ENCODE measurements at places on chromosomes 16 and 17.

GRCh38 chr16:31875928-31876547, 2.4 kb downstream of the ZNF267 start:
- DNase-seq, result no peak

DNA sequence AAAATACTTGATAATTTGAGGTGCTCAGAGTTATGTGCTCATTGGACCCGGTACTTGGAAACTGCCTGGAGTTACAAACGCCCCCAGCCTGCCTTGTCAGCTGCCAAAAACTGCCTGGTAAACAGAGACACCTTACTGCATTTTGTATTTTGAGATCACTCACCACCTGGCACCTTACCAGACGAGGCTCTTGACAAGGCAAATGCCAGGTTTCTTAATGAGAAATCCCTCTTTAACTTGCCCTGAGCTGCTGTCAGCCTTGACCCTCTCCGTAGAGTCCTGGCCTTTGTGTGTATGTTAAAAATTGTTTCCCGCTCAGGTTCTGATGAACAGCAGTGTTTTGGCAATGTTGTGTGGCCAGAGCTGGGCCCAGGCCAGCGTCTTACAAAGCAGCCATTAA, 28.8 kb downstream of the SYT17 start:
- DNase-seq, result no peak

DNA sequence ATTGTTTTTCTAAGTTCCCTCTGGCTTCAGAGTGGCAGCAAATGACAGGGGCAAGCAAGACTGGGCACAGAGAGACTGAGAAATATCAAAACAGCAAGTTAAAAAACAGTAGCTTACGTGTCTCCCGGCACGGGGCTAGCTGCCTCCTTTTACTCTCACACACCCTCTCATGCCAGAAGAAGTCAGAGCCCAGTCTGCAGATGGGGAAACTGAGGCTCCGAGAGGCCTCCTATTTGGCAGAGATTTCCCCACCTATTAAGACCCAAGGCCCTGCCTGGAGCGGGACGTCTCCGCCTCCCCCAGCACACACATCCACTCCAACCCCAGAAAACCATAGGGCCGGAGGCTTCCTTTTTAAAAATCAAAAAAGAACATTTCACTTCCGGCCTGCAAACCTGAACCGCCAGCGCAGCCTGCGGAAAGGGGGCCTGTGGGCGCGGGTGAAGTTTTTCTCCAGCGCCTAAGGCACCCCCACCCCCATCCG, 832 bp downstream of the CARHSP1 start:
- no peak for DNase-seq

DNA sequence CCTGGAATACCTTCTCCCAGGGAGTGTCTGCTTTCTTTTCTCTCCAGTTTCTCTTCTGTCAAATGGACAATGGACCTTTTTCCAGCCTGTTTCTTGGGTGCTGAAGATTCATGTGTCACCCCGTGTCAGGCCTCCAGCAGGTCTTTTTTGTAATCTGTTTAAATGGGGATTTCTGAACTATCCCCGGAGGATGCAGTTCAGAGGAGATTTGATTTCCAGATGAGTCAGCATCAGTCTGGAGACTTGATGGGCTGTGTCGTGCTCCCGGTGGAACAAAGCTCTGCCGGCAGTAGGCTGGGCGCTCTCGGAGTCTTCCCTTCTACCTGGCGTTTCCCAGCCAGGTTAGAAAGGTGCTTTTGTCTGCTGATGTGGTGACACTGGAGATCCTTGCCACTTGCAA, 440.6 kb downstream of the HS3ST3B1 start:
- peak; percentile 26 for DNase-seq

- DNase-seq, result no peak
Measured at GRCh38 chr16:88956546-88957432, 20.2 kb downstream of the CBFA2T3 start.

DNA sequence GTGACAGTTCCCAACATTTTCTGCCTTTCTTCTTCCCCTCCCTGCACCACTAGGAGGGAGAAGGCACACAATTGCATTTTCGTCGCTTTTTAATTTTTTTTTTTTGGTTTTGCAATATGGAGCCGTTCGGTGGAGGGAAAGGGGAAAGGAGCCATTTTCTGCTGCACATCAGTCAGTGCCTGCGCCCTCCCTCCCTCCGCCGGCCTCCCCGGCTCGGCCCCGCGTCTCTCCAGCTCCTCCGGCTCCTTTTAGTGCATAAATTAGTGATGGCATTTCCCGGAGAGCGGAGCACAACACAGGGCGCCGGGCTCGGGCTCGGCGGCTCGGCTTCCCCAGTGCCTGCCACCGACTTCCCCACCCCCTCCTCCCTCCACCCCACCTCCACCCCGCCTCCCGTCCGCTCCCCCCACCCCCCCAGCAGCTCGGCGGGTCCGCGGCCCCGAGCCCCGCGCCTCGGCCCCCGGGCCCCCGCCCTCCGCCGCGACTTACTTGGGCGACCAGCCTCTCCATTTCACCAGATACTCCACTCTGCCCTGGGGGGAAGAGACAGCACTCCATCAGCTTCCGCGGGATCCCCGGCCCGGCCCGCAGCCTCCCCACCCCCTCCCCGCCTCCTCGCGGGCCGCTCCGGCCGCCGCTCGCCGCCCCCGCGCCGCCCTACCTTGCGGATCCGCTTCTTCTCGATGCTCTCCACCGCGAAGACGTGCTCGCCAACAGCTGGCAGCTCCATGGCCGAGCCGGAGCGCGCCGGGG, 542 bp downstream of the CBX4 start:
- peak; percentile 67 for DNase-seq

- DNase-seq, result no peak
Measured at GRCh38 chr16:6112700-6113099, 1015.1 kb upstream of the EEF2KMT start.

DNA sequence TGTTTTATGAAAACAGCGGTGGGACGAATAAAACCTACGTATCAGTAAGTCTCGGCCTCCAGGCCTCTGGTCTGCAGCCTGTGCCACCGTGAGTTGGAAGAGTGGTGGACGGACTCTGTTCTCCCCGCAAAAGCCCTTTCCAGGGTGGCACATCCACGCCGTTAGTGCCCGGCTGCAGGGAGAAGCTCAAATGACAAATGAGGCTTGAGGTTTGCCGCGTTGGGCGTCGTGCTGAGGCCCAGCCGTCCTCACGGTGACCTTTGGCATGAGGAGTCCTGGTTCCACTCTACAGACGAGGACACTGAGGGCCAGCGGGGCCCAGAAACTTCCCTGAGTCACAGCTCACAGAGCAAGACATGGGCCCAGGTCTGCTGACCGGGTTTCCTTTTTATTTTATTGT, 40.2 kb downstream of the JPH3 start:
- DNase-seq, result no peak

- no peak for DNase-seq
Measured at GRCh38 chr16:30104492-30104891, 8.5 kb upstream of the YPEL3 start.

GRCh38 chr16:25224731-25225319, 8.1 kb downstream of the AQP8 start:
- DNase-seq, result no peak

DNA sequence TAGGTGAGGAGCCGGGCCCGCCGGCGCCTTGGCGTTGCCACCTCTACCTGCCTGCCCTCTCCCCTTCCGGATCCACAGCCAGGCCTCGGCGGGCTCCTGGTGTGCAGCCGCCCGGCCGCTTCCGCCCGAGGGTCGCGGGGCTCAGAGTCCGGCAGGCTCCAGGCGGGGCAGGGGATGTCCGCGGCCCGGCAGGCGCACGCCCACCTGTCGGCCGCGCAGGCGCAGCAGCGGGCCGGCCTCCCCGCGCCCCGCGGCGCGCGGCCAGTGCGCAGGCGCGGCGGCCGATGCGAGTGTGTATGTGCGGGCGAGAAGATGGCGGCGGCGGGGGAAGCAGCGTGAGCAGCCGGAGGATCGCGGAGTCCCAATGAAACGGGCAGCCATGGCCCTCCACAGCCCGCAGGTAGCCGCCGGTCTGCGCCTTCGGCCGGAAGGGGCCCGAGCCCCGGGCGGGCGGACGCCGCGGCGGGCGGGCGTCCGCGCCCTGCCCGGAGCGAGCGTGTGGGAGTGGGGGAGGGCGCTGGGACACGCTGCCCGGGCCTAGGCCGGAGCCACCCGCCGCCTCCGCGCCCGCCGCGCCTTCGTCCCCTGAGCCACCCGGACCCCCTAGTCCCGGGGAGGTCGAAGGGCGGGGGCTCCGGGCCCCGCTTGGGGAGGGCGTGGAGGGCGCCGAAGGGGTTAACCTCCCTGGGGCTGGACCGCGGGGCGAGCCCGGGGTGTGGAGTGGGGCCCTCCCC, at the start of gene USP10:
TSS of gene USP10 (plus strand) at position 289 of the 734 bp plus-strand sequence. CDS start at position 380, 91 bp downstream.
- peak; percentile 80 for DNase-seq

- peak; percentile 39 for DNase-seq
Measured at GRCh38 chr16:28572696-28573510, 19.2 kb downstream of the SGF29 start.

- no peak for DNase-seq
Measured at GRCh38 chr16:82753821-82754220, 127.1 kb downstream of the CDH13 start.

DNA sequence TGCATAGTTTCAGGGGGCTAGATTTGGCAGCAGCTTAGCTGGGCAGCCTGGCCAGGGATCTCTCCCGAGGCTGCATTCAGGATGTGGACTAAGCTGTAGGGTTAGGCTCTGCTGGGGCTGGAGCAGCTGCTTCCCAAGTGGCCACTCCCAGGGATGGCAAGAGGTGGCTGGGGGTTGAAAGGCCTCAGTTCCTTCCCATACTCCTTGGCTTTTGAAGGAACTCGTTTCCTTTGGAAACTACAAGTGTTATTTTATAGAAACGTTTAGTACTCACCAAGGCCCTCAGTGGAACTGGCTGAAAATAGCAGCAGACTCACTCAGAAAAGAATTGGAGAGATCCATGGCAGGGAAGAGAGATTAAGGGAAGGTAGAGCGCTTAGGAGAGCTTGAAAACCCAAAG, 76.4 kb downstream of the WWP2 start:
- no peak for DNase-seq

GRCh38 chr17:1995907-1996799, 29.0 kb downstream of the RTN4RL1 start:
- DNase-seq, result no peak

DNA sequence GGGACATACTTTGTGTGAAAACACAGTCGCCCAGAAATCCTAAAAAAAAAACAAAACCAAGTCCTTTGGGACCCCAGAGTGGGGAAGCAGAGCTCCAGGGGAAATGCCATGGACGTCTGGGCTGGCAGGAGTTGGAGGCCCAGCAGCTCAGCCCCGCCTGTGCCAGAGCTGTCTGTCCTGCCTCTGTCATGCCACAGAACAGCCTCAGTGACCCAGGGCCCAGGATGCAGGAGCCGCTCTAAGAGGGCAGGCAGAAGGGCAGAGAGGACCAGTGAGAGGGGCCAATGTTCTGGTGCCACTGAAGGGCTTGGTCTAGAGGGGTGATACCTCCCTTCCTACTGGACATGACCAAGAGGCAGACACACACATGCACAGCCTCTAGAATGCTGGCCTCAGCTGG, 166.2 kb downstream of the C16orf78 start:
- no peak for DNase-seq

DNA sequence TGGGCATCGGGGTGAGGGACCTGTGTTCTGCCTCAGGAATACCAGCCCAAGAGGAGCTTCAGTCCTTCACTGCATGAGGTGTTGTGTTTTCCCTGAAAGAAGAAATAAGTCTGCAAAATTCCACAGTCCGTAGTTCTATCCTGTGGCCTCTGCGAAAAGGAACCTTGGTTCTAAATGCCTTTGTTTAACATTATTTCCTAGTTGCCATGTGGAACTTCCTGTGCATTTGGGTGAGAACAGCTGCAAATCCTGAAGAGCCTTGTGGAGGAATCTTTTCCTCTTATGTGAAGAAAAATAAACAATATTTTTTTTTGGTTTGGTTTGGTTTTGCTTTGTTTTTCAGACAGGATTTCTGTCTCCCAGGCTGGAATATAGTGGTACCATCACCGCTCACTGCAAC, 9.8 kb downstream of the PSKH1 start:
- DNase-seq, result no peak

DNA sequence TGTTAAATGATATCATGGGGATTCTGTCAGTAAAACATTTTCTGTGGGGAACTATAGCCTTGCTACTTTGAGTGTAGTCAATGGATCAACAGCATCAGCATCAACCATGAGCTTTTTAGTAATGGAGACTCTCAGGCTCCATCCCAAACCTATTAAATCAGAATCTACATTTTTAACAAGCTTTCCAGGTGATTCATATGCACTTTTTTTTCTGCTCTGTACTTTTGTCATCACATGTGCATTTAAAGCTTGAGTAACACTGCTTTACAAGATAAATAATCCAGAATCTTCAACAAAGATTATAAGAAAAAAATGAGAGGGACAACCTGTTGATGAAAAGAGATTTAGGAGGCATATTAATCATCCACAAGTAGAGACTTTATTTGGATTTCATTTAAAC, 23.5 kb downstream of the NUP93 start:
- peak; percentile 67 for DNase-seq

DNA sequence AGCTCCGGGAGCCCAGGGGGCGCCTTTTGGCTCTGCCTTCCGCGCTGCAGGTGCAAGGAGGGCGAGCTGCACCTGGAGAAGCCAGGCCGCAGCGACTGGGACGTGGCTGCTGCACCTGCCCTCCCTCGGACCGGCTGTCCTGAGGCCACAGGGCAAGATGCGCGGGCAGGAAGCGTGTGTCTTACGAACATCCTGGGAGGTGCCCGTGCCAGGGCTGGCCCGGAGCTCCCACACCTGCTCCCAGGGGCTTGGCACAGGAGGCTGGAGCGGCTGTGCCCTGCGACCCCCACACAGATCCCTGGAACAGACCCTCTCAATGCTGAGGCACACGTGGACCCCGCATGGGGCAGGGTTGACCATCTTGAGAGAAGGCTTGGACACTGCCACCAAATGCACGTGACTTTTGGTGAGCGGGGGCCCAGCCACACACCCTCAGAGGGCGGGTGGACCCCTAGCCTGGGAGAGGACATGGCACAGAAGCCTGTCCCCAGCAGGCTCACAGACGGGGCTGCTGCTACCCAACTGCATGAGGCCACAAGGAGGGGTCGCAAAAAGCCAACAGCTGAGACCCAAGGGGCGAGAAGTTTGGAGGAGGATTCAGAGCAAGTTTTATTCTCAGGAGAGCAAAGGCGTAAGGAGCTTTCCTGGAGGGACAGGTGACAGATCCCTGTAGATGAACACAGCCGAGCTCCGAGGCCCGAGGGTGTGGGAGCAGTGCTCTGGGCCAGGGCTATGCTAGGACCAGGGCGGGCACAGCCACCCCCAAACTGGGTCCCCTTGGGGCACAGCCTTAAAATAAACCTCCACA, 11.4 kb downstream of the NDUFAF8 start:
- DNase-seq, result no peak

- no peak for DNase-seq
Measured at GRCh38 chr16:88653596-88654362, 2.9 kb upstream of the CYBA start.

GRCh38 chr17:57480438-57481196, 224.3 kb downstream of the MSI2 start:
- DNase-seq, result peak; percentile 49

- no peak for DNase-seq
Measured at GRCh38 chr17:4795168-4795567, 796 bp upstream of the PSMB6 start.
